Body of pancreas (tissue), 4 donors: ENCODE measurements at places on chromosomes 13 and 19. TPM values are rescaled to one million over a fixed set of nuclear protein-coding genes. Genes with fewer than 3 reads are reported as not detected.

Gene KLK7
- total RNA-seq = not detected

DNA sequence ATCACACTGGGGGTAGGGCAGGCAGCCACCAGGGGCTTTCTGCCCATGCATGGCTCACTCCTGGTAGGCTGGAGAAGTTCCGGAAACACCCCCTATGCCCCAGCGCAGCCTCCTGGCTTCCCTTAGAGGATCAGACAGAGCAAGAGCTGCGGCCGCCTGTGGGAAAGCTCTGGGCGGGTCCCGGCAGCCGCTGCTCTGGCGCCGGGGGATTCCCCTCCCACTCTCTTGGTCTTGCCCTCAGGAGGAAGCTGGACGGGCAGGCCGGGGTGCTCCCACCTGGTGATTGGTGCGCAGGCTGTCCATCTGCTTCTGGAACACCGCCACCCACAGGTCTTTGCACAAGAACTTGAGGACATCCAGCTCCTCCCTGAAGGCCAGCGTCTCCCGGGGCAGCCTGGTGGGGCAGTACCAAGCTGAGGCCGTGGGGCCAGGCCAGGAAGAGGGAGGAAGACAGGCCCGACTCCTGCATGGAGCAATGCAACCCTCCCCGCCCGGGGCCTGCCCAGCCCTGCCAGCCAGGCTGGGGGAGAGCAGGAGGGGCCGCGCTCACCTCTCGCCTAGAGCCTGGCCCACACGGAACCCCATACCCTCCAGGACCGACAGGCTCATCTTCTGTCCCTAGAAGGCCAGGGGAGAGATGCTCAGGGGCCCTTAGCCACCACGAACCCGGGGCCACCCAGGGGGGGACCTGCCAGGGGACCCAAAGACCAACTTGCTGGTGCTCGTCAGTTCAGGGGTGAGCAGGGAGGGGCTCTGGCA is 4.0 kb upstream of the NKPD1 start:
- peaks cover 15% of the 10 kb centered on the region for H3K4me1 ChIP-seq
- H3K4me3 ChIP-seq = no peak overlapping the region
- no peaks in the 10 kb centered on the region for H3K27me3 ChIP-seq
- no peaks in the 10 kb centered on the region for H3K36me3 ChIP-seq
- peak; percentile 56 for DNase-seq
- no peak overlapping the region for H3K27ac ChIP-seq

DNA sequence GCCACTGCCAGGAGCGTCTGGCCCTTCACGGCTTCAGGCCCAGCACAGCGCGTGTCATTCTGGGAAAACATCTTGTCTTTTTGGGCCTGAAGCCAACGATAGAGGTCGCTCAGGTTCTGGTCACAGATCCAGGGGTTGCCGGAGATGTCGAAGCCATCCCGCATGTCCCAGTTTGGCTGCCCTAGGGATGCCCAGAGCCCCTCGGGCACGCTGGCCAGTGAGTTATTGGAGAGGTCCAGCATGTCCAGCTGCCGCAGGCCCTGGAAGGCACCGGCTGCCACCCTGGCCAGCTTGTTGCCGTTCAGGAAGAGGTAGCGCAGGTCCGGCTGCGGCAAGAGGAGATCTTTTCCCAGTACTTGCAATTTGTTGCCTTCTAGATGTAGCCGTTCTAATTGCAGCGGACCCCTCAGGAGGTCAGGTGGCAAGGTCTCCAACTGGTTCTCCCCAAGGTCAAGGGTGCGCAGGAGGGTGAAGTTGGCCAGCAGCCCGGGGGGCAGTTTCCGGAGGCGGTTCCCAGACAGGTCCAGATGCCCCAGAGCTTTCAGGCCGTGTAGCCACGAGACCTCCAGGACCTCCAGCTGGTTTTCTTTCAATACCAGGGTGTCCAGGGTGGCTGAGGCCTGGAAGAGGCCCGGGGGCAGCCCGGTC is 1.8 kb downstream of the LRG1 start:
- H3K36me3 ChIP-seq = no peaks in the 10 kb centered on the region
- no peak overlapping the region for H3K4me3 ChIP-seq
- no peak for DNase-seq
- H3K27me3 ChIP-seq = no peaks in the 10 kb centered on the region

DNA sequence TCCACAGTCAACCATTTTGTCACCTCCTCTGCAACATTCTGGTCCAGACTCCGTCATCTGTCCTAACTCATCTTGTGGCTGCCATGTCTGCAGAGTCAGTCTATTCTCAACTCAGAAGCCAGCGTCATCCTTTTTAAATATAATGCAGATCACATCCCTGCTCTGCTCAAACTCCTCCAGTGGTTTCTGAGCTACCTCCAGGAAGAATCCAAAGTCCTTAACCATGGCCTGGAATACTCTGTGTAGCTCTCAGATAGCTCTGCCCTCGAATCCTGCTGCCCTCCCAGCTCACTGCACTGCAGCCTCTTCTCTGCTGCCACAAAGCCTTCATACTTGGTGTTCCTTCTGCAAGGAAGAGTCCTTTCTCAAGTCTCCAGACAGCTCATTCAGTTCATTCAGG is 190.8 kb downstream of the FOXO1 start:
- H3K4me3 ChIP-seq = no peak overlapping the region
- H3K4me1 ChIP-seq = peaks cover 53% of the 10 kb centered on the region
- no peaks in the 10 kb centered on the region for H3K27me3 ChIP-seq
- no peaks in the 10 kb centered on the region for H3K36me3 ChIP-seq
- no peak overlapping the region for H3K27ac ChIP-seq

DNA sequence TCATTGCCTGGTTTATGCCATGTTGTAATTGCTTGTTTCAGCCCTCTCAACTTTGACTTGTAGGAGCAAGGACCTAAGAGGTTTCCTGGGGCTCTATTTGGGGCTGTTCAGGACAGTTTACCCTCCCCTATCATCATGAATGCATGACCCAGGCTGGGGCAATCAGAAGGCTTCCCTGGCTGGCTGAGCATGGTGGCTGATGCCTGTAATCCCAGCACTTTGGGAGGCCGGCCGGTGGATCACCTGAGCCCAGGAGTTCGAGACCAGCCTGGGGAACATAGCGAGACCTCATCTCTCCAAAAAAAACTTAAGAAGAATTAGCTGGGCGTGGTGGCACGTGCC is 6.1 kb upstream of the LSM4 start:
- H3K27me3 ChIP-seq = no peaks in the 10 kb centered on the region
- H3K4me3 ChIP-seq = no peak overlapping the region
